BE2C (cell line): ENCODE measurements at places on chromosomes 4 and X.

DNA sequence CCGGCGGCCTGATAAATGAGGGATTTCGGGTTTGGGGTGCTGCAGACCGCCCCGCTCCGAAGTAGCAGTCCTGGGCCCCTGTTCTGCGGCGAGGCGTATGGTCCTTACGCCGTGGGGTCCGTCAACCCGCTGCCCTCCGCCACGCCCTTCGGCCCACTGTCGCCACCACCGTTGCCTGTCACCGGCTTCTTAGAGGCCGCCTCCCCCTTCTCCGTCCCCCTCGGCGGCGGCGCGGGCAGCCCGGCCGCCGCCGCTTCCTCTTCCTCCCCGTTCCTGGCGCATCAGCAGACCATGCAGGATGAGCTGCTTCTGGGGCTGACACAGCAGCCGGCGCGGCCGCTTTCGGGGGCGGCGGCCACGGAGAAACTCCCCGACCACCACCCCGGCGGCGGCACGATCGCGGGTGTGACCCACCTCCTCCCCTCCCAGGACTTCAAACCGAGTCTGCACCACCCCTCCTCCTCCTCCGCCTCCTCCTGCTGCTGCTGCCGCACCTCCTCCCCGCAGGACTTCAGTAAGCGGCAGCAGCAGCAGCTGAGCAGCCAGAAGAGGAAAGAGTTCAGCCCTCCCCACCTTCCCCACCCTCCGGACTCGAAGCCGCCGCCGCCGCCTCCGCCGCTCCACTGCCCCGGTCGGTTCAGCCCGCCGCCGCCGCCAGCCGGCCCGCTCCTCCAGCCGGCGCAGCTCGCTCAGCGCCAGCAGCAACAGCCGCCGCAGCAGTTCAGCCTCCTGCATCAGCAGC lies 549 bp downstream of the CPEB2 start:
- peak; percentile 74 for DNase-seq

- peak; percentile 54 for DNase-seq
Observed at GRCh38 chr4:25925486-25926201, 11.6 kb downstream of the SMIM20 start.

- DNase-seq, result peak; percentile 7
Observed at GRCh38 chrX:8731559-8732395, at the start of gene ANOS1. Gene ANOS1 (minus strand): TSS chrX:8732137. CDS start chrX:8732036, 101 bp downstream.

DNA sequence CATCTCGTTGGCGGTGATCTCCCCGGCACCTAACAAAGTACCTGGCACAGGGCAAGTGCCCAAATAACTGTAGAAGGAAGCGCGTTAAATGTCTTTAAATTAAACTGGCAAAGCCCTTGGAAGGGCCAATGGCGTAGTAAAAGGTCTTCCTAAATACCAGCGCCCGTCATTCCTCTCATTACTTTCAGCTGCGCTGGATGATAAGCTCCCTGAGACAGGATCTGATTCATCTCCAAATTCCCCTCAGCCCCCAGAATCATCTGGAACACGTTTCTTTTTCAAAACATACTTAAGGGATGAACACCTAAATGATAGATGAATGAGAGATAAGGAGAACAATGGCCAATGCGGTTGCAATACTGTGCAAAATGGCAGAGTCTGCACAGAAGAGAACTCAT lies 95.1 kb downstream of the AFAP1 start:
- DNase-seq, result no peak

- no peak for DNase-seq
Observed at GRCh38 chr4:174532445-174532844, 10.2 kb upstream of the HPGD start.

DNA sequence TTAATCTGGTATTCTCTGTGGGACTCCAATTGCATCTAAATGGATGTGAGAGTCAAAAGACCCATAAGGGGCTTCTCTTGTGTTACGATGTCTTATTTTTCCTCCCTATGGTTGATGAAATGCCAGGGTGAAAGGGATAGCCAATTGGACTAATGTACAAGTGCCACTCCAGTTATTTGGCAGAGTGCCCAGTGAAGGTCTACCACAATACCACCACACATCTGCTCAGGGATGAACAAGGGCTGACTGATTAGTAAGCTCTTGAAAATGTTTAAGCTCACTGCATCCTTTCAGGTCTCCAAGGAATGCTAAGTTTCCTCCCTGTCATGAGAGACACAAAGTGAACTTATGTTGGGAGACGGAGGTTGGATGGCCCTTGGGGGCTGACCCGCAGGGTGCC lies 57.8 kb downstream of the HEPH start:
- DNase-seq, result no peak

- DNase-seq, result no peak
Observed at GRCh38 chrX:16593801-16594200, 56.2 kb upstream of the S100G start.

- DNase-seq, result no peak
Observed at GRCh38 chr4:172708184-172708583, 460.4 kb upstream of the GALNT7 start.

DNA sequence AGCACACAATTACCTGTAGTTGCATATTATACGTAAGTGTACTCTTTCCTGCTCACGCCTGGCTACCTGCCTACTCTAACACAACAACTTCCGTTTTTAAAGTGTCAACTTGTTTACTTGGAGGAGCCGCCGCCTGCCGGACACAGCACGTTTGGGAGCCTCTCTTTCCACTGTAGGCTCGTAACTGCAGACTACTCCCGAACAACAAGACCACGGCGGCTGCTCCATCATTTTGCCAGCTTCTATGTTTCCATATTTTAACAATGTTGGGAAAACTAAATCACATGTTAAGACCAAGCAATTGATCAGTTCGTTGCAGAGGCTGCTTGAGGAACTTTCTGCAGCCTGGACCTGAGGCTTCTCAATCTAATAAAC lies 841 bp downstream of the MTNR1A start:
- no peak for DNase-seq

DNA sequence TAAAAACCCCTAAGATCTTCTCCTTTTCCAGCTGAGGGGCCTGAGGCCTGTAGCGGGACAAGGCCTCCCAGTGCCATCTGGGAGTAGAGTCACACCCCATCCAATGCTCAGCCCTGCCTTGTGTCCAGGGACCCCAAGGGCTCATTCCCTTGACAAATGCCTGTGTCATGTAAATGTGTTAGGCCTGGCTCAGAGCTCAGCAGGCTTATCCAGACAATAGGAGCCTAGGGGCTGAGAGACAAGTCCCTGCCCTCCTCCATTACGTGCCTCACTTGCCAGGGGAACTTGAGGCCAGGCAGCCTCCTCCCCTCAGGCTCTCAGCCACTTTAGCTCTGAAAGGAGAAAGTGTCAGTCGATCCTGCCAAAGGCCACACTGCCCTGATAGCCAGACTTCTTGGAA lies 166.8 kb upstream of the MAMLD1 start:
- DNase-seq, result no peak

DNA sequence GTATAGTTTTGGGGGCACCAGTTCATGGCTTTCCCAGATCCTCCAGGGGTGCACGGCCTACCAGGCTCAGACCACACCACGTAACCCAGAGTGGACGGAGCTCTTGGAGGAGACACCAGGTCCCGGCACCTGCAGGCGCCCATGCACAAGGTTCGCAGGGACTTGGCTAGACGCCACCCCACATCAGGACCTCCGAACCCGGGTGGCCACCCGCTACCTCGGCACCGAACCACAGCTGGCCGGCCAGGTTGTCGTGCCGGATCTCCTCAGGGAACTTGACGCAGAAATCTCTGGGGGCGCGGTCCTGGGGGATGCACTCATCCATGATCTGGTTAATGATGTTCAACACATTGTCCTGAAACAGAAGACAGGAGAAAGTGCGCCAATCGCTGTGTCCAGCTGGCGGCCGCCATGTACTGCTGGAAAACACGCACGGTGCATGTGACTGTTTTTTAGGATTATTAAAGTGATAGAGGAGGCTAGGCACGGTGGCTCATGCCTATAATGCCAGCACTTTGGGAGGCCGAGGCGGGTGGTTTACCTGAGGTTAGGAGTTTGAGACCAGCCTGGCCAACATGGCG lies 77.1 kb downstream of the ZFYVE28 start:
- peak; percentile 6 for DNase-seq

- no peak for DNase-seq
Observed at GRCh38 chrX:67607466-67607865, 63.6 kb downstream of the AR start.

- DNase-seq, result no peak
Observed at GRCh38 chr4:120316416-120316815, 249.8 kb upstream of the MAD2L1 start.

DNA sequence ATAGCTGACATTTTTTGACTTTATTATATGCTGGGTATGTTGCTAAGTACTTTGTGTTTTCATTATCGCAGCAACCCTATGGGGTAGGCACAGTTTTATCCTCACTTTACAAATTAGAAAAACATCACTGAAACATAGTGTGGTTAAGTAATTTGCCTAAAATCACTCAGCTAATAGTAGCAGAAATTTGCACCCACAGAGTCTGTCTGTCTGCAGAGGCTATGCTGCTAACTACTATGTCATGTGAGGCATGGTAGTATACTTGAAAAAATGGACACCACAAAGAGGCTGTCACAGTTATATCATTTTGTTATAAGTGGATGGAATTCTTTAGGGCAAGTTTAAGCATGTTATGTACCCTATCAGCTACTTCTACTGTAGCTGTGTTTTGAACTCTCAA lies 69.0 kb downstream of the STAG2 start:
- no peak for DNase-seq

DNA sequence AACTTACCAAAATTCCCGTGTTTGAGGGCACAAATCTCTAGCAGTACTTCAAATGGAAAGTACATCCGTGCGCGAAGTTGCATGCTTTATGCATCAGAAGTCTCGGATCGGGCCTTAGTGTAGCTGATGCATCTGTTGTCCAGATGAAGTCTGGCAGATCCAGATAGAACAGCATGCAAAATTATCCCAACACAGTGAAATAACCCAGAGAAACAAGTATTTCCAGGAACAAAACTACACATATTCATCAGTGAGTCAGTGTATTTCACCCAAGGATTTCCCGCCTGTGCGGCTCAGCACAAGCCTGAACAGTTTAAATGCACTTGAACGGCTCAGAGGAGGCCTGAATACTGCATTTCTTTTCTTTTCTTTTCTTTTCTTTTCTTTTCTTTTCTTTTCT lies 27.4 kb upstream of the CLDN24 start:
- DNase-seq, result no peak

DNA sequence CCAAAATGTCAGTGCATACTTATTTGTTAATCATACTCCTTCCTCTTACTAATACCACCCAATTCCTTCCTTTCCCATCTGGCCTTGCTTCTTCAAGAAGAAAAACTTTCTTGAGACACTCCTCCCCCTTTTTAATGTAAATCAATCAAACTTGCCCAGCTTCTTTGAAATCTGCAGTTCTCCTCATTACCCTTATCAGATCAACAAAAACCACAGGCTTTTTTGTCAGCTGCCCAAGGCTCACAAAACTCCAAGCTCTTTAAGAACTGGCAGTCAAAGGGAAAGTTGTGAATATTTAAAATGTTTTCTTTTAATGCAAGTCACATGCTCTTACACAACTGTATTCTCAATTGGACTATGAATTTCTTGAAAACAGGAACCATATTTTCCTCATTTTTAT lies 11.3 kb upstream of the MYOZ2 start:
- no peak for DNase-seq

- no peak for DNase-seq
Observed at GRCh38 chrX:49862093-49862492, 17.2 kb upstream of the USP27X start.

DNA sequence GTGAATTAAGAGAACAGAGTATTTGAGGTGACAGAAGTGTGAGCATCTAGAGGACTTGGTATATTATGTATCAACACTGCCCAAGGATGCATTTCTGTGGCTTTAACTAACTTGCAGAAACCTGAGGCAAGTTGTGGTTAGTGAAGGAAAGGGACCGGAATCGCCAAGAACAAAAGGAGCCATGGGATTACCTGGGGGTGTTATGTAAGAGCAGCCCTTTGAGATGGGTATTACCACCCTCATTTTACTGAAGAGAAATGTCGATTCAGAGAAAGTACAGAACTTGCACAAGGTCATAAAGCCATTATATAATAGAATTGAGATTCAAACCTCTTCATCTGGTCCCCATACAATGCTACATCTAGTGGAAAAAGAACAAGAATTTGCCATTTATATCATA lies 14.3 kb downstream of the TENM3 start:
- no peak for DNase-seq

DNA sequence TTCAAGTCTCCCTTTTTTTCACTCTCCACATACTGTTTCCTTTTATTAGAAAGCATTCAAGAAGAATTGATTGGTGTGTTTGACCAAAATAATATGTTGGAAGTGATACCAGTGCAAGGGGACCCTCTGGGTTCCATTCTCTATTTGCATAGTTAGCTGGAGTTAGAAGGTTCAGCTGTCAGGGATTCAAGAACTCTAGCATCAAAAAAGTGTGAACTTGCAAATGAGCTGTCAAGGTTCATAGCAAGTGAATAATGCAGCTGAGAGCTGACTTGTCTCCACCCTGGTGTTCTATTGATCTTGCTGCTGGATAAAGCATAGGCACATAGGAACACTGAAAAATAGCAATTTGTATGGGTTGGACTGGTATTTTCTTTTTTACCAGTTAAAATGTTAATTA lies 73.2 kb downstream of the SORBS2 start:
- no peak for DNase-seq
